ENCODE measurements at places on chromosomes 4 and X. TPM values are rescaled to one million over a fixed set of nuclear protein-coding genes. Genes with fewer than 3 reads are reported as not detected.
A peak's percentile ranks its signal among the peaks of the same experiment; 100 is the strongest.

GRCh38 chrX:30572004-30572403 is 5.6 kb downstream of the TASL start:
- DNase-seq: no peak

GRCh38 chr4:138645289-138645688 is 370.3 kb upstream of the NOCT start:
- DNase-seq: no peak

DNA sequence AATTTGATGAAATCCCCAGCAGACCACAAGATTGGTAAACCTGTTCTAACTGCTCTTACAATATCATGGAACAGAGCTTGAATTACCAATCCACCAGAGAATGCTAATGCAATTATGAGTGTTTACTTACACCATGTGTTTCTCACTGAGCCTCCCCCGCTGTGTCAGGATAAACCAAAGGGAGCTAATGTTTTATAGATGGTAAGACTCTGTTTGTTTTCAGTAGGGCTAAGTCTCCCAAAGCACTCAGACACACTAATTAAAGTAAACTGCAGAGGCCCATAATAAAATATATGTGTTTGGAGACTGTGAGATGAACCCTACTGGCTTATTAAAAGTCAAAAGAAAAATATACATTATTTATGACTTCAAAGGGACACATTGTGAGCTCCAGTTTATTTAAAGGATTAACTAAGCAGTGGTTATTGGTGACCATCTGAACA is 261.7 kb upstream of the FAM241A start:
- DNase-seq: no peak

GRCh38 chrX:148878371-148878770 is 378.0 kb downstream of the AFF2 start:
- DNase-seq: no peak

DNA sequence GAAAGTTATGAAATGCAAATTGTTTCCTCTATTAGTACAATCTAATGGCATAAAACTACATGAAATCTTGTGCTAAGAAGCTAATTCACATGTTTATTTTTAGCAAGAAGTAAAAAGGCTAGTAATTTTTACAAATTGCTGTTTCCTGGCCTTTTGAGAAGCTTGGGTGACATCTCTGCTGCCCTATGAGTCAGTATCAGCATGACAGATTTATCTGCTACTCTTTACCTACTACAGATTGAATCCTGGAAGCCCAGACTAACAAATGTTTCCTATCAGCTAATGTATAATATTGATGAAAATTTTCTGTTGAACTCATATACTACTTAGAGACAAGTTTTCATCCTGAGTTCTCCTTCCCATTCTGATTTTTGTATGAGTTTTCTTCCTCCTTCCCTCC is 232.4 kb downstream of the DCTD start:
- DNase-seq: no peak

- no peak for DNase-seq
Observed at GRCh38 chr4:183118585-183118984, 19.5 kb downstream of the WWC2 start.

DNA sequence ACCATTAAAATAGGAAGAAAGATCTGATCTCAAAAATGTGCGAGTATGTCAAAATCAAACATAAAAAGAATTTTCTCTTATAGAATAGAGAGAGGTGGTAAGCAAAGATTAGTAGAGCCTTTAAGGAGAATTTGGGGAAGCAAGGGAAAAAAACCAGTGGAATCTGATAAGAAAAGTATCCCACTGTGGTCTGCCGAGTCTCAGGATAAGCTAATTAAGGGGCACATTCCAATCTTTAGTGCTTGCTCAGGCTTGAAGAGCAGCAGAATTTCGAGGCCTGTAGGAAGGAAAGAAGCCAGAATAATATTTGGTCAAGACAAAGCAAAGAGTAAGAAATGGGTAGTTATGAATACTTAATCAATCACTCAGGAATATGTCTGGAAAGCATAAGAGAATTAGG is 13.0 kb downstream of the STATH start:
- no peak for DNase-seq

GRCh38 chr4:131426023-131426758 is 1722.9 kb upstream of the PCDH10 start:
- DNase-seq: no peak

DNA sequence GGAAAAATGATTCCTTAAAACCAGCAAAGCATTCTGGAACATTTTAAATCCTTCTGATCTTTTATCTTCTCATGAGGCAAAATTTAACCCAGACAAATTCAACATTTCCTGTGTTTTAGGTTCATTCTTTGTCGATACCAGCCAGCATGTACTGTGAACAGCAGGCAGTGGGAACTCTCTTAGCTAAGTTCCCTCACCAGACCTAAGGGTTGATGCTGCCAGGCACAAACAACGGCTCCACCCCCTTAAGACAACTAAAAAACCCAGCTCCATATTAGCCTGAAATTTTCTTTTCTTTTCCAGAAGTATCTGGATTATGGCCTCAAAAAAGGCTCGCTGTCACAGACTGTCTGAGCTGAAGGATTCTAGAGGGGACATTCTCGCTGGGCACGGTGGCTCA is 2.4 kb upstream of the RBM47 start:
- DNase-seq: no peak

- DNase-seq: no peak
Observed at GRCh38 chr4:151669990-151670389, 90.8 kb downstream of the GATB start.

DNA sequence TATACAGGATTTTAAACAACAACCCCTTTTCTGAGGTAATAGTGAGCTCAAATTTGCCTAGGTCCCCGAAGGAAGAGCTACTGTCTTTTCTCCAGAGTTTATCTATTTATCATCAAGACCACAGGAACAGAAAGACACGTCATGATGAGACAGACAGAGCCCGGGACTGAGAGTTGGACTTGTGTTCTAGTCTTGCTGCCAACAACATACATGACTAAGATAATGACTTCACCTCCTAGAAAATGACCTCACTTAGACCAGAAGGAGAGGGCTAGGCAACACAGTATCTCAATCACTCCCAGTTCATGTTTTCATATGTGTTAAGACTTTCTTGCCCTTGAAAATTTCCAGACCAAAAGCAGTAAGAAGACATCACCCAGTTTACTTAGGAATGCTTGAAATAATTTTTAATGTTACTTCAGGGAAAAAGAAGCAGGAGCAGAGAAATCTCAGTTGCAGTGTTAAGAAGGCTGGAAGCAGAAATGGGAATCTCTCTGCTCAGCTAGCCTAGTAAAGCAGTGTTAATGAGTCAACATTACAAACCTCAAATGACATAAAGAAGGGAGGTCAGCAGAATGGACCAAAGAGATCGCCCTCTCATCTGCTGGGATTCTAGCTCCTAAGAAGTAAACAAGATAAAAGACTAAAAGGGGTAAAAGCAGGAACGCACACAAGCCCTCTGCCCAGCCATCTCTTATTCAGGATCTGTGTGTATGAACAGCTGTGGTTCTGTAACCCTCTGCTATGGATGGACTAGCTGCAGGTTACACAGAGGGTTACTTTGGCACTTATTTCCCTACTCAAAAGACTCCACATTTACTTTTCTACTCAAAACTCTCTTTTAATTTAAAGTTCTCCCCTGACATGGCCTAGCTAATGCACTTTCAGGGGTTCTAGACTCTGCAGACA is 24.8 kb downstream of the PDGFC start:
- DNase-seq: peak; percentile 42

- peak; percentile 77 for DNase-seq
Observed at GRCh38 chrX:151973851-151974335, 583 bp downstream of the GABRE start.

- DNase-seq: no peak
Observed at GRCh38 chr4:20760053-20760452, 59.8 kb downstream of the PACRGL start.

DNA sequence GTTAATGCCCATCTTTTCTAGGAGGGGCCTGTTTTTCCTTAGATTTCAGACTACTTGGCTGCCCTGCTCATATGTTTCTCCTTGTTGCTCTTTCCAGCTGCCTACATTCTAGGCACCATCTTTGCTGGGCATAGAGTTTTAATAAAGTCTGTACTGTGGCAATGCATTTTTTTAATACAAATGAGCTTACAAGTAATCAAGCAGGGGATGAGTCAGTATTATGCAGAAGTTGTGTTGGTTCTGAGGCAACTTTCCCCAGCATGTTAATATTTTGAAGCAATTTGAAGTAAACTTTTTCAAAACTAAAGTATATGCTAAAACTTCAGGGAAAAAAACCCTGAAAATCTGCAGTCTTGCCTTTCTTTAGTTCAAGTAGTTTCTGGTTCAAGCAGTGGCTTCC is 372.0 kb upstream of the GATB start:
- no peak for DNase-seq

DNA sequence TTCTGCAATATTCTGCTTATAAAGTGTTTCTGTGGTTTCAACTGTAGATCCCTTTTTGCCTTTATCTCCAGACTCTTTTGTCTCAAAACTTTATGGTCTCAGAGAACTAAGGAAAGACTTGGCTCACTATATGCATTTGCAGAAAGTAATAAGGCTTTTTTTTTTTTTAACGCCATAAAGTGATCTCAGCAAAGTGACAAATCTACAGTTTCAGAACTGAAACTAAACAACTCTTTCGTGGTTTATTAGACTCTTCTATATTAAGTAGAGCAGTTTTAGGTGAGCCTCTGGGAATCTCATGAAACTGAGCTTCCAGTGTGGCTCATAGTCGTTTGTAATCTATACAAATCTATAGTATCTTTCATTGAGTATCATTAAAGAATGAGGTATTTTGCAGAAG is 15.3 kb downstream of the ATP7A start:
- DNase-seq: no peak

DNA sequence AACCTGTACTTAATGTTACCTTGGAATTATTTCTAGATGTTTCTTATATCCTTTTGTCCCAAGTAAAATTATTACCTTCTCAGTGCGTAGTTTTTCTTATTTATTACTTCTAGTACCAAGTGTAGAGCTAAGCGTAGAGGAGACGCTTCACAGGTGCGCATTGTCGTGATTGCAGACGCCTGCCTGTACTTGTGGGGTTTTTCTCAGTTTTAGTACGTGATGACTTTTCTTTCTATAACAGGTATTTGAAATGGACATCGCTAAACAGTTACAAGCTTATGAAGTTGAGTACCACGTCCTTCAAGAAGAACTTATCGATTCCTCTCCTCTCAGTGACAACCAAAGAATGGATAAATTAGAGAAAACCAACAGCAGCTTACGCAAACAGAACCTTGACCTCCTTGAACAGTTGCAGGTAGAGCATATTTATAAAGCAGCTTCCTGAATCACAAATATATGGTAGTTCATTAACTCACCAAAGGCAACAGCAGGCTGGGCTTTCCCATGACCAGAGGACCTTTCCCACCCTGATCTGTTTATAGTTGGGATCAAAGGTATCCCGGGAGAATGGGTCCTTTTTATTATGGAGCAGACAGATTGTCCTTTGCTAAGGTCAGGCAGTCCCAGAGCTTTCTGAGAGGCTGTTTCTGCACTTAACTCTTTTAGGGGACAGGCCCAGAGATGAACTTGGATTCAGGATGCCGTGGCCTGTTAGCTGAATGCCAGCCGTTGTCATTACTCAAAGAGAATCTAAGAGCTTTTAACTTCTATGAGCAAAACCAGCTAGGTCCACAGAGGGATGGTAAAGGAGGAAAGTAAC is 172.9 kb downstream of the PTTG2 start:
- DNase-seq: no peak

- DNase-seq: no peak
Observed at GRCh38 chr4:123699880-123700771, 303.5 kb downstream of the SPRY1 start.

- DNase-seq: no peak
Observed at GRCh38 chr4:93178279-93178678, 650.3 kb upstream of the ATOH1 start.

DNA sequence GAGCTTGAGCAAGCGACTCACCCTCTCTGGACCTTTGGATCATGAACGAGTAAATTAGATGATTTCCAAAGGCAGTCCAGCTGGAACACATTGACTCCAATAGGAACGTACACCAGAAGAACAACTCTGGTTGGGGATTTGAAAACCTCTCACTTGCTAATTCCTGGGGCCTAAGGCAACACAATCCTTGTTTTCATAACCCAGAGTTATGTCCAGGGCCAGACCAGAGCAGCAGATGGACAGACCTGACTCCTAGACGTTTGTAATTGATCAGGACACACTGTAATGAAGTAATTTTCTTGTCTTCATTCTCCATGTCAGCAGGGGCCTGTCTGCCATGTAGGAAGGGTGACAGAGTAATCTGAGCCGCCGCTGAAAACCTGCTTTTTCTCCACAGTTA is 283.9 kb downstream of the IDS start:
- DNase-seq: no peak

GRCh38 chrX:133781174-133781573 is 204.2 kb downstream of the GPC3 start:
- DNase-seq: no peak

DNA sequence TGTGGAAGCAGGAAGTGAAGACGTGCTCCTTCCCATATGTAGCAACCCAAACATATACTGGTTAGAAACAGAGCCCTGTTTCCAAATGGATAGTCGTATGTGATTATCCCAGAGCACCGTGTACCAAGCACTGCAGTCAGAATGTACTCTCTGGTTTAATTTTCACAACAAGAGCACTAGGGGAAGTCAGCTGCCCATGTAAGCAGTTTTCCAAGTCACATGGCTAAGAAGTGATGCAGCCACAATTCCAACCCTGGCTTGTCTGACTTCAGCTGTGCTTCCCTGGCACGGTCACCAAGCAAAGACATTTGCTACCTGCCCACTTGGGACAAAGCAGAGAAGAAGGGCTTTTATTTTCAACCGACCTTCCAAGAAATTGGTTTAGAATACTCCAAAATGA is 28.2 kb upstream of the CEP135 start:
- no peak for DNase-seq

The PLS3 gene
- 34.7 TPM for total RNA-seq

The RAB39B gene
- 0.25 TPM for total RNA-seq

The TFDP3 gene
- not detected for total RNA-seq

The MAGEA6 gene
- total RNA-seq: not detected

The PARM1 gene
- total RNA-seq: 103 TPM

The FREM3 gene
- total RNA-seq: not detected

The GC gene
- total RNA-seq: 0.55 TPM

The STARD8 gene
- 6.0 TPM for total RNA-seq

The FAM9B gene
- not detected for total RNA-seq

The TXK gene
- not detected for total RNA-seq

Measured in heart left ventricle (tissue), 16 donors.